ENCODE measurements at places on chromosomes 16 and 17.

DNA sequence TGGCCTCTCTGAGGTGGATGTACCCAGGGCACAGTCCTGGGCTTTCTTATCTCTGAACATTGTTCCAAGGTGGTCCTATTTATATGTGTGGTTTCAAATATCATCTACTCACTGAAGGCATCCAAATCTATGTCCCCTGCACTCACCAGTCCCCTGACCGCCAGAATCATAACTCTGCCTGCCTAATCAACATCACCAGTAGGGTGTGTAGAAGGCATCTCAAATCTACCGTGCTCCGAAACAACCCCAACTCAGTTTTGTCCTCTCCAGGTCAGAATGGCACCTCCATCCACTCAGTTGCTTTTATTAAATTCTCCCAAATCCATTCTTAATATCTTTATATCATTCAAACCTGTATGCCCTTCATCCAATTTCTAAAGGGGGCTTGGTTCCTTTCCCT, 536.3 kb downstream of the GRIN2A start:
- DNase-seq = no peak

DNA sequence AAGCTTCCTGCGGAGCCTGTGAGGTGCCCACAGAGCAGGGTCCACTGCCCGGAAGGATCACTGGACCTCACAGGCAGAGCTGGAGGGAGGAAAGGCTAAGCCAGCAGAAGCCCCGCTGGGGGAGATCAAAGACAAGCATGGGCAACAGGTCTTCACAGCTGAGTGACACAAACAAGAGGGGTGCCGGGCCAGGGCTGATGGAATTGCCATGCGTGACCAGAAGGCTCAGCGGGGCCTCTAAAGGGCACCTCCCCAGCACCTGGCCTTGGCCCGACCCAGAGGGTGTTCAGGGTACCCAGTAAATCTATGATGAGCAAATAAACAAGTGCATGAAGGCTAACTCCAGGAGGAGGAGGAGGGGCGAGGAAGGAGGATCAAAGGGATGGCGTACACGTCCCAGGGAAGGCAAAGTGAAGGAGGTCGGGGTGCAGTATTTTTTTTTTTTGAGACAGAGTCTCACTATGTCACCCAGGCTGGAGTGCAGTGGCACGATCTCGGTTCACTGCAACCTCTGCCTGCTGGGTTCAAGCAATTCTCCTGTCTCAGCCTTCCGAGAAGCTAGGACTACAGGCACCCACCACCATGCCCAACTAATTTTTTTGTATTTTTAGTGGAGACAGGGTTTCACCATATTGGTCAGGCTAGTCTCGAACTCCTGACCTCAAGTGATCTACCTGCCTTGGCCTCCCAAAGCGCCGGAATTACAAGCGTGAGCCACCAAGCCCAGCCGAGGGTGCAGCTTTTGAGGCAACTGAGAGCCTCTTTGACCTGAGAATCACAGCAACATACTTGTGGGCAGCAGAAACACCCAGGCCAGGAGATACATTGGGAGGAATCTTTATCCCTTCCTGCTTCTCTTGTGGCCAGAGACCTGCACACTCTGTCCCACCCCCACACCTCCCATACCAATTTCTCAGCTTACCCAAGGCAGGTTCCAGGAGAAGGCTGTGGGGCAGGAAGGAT, 16.1 kb upstream of the EXOC7 start:
- no peak for DNase-seq

- no peak for DNase-seq
Measured at GRCh38 chr16:11428623-11428953, 83.3 kb downstream of the RMI2 start.

DNA sequence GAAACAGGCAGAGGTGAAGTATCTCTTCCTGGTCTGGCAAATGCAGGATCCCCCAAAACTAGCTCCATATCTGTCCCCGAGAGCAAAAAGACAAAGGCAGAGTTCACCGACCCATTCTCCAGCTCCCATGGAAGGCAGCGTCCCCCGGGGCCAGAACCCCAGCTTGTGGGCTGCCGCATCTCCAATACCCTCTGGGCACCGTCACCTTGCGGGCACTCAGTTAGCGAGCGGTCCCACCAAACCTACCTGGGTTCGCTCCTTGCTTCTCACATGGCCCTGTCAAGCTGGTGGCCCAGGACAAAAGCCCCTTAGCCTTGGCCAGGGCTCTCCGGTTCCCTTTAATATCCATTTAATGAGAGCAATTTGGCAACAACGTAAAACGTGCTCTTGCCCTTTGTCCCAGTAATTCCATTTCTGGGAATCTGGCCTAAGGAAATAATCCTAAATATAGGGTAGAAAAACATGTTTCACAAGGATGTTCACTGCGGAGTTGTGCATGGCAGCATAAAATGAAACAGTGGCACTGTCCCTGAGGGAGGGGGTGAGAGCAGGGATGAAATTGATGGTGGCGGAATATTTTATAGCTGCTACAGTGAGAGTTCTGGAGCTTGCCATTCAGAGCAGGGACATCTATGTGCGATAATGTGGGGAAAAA, 157.1 kb downstream of the CMIP start:
- DNase-seq = no peak

- no peak for DNase-seq
Measured at GRCh38 chr17:80523956-80524712, 20.5 kb upstream of the RPTOR start.

- DNase-seq = peak; percentile 76
Measured at GRCh38 chr16:78292844-78293380, 193.5 kb downstream of the WWOX start.

DNA sequence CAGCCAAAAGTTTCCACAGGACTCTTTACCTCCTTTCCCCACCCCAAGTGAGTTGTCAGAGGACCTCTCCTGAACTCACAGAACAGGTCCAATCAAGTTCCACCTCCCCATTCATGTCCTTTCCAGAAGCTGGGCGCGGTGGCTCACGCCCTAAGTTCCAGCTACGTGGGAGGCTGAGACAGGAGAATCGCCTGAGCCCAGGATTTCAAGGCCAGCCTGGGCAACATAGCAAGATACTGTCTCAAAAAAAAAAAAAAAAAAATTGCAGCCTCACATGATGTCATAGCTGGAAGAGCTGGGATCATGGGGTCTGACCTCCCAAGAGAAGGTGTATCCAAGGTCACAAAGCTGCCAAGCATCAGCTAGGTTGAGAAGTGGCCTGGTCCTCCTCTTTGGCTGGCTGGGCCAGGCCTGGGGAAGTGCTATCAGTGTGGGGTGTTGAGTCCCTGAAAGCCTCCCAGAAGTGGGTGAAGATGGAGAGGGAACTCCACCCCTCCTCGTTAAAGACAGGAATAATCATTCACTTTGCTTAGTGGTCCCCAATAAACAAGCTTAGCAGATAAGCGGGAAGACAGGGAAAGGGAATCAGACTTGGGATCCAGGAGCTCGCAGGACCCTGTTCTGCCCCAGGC, 5.5 kb upstream of the MNT start:
- DNase-seq = no peak

GRCh38 chr16:8686031-8686621, 11.7 kb downstream of the ABAT start:
- peak; percentile 79 for DNase-seq

GRCh38 chr17:45277992-45278391, 16.1 kb upstream of the SPATA32 start:
- DNase-seq = no peak

DNA sequence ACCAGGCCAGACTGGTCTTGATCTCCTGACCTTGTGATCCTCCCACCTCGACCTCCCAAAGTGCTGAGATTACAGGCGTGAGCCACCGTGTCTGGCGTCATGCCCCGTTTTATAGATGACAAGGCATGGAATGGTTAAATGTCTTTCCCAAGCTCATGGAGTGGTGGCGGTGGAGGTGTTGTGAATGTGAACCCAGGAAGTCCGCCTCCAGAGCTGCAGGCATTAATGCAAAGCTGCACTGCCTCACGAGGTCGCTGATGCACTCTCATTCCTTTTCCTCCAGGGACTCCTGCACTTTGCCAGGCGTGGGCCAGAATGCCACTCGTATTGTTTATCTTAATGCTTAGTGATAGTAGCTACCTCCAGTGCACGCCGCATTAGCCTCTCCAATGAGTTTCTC, 149.6 kb downstream of the WWOX start:
- peak; percentile 83 for DNase-seq

DNA sequence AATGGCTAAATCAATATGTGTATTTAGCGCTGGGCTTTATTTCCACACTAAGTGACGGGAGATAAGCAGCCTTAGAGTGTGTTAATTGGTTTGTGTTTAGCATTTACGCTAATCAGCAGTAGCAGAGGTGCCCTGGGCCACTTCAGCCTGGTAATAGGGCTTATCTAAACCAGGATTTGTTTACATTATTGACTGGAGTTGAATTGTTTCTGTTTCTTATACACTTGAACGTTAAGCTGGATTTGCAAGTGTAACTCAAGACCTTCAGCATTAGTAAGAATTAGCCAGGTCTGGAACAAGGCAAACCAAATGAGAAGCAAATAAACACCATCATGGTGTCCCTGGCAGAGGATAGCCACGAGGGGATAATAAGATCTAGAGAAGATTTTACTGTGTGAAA, 313.6 kb downstream of the HS3ST4 start:
- DNase-seq = no peak

DNA sequence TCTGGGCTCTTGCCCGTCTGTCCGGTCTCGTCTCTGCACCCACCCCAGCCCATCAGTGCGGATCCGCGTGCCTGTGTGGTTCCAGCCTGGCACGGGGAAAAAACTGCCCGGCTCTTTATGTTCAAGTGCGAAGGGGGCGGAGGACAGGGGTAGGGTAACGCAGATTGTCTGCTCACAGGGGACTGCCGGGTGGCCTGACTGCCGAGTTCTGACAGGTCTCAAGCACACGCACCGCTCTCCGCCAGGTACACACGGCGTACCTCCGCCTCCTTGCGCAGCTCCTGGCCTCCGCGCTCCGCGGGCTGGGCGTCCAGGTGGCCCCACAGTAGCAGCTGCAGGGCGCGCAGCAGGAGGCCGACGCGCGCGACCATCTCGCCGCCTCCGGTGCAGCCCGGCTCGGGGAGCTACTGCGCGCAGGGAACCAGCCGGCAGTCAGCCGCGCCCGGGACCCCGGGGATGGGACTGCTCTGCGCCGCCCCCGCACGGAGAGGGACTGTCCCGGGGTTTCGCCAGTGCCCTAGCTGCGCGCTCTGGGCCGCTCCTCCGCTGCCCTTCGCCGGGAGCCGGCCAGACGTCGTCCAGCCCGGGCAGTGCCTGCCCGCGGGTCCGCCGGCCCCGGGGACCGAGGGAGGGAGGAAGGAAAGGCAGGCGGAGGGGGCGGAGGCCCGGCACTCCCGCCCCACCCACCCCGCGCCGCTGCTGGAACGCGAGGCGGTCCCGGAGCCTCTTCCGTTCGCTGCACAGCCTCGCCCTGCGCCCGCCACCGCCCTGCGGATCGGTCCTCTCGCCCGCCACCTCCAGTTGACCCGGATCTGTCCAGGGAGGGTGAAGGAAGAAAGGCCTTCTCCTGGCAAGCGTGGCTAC, at the start of gene MMP28:
Gene MMP28, minus strand, starts transcription at position 635 of the 864 bp plus-strand sequence. Its CDS starts 264 bp downstream, at position 371.
- no peak for DNase-seq

DNA sequence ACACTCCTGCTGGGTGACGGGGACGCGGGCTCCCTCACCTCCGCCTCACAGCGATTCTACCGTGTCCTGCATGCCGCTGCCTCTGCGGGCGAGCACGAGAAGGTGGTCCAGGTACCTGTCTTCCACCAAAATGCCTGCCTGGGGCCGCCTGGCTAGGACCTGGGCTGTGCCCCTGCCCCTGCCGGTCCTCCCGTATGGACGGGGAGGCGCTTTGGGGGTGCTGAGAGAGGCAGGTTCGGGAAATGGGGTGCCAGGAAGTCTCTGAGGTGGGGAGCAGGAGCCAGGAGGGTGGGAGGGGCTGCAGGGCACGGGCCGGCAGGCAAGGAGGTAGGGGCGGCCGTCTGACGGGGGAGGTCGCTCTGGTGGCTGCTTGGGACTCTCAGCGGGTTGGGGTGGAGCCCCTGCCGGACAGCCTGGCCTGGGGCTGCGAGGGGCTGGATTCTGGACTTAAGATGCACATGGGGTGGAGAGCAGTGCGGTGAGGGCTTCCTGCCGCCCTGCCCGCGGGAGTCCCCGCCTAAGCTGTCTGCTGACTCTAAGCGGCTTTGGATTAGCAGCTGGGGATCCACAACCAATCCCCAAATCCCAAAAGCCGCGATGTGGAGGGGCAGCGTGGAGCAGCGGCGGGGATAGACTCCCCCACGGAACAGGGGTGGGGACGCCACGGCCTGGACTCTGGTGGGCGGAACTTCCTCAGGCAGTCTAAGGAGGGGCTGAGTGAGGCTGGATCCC, 5.8 kb downstream of the CHTF18 start:
- no peak for DNase-seq

GRCh38 chr17:31394544-31394943, 3.1 kb downstream of the RAB11FIP4 start:
- DNase-seq = peak; percentile 49

DNA sequence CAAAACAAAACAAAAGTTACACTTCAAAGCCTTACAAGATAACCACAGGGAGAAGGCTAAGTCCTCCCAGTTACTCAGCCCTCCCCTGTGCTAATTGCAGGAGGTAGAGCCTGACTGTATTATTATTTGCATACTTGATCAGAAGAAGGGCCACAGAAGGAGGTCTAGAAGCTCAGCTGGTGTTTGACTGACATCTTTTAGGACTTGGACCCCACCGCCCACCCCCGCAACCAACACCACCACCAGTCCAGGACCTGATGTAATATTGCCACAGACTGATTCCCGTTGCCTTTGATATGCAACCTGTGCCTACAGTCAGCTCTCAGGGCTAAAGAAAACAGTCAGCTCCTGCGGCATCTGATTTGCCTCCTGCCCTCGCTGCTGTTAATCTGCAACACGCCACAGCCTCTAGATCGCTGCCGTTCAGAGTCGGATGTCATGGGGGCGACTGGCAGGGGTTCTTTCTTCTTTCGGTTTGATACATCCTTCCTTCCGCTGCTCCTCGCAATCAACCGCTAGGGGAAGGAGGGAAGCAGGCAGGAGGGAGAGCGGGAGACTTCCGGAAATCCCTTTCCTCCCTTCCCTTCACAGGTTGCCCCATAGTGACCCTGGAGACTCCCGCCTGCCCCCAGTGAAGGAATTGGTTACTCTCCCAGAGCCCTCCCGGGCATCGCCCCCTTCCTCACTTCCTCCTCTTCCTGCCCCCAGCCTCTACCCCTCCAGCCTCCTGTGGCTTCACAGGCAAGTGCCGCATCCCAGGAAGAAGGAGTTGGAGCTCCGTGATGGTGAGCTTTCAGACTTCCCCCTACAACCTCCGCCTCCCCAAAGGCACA, 90.5 kb upstream of the SOX9 start:
- no peak for DNase-seq

- no peak for DNase-seq
Measured at GRCh38 chr16:51880776-51881175, 666.2 kb downstream of the TOX3 start.

GRCh38 chr17:55303008-55303493, 38.3 kb downstream of the HLF start:
- no peak for DNase-seq

- no peak for DNase-seq
Measured at GRCh38 chr17:60905709-60906108, 228.1 kb downstream of the BCAS3 start.

DNA sequence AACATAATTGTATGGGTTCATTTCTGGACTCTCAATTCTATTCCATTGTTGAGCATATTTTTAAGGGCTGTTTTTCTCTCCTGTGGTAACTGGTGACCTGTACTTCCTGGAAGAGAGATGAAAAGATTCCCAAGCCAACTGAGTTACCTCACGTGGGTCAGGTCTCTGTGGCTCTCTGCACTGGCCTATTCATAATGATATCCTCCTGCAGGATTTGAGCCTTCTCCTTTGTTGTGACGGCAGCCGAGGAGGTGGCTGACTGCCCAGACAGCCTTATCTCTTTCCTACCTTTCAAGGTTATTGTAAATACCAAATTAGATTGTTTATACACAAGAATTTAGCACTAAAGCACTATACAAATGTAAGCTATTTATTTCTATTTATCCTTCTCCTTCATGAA, 2.7 kb upstream of the ACE start:
- no peak for DNase-seq

- DNase-seq = no peak
Measured at GRCh38 chr17:17305281-17305801, 2.2 kb downstream of the NT5M start.
